ENCODE measurements at places on chromosomes 7 and 10.

DNA sequence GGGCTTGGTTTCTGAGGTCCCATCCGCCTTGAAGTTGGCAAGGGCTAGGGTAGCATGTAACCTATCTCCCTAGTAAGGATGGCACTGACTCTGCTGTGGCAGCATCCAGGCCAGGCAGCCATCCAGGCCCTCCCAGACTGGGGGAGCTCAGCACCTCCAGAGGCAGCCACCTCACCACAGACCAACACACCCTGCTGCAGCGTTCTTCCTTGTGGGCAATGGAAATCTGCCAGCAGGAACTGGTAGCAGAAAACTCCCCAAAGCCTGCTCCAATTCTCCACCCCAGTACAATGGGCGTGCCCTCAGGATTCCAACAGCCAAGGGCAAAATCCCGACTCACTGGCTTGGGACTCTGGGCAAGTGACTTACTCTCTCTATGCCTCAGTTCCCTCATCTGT, 27.5 kb downstream of the DLG5 start:
- no peak for DNase-seq

GRCh38 chr7:3861386-3861785, 560.3 kb downstream of the SDK1 start:
- DNase-seq = no peak

- peak; percentile 43 for DNase-seq
Measured at GRCh38 chr7:12328888-12329770, 74.5 kb downstream of the VWDE start.

DNA sequence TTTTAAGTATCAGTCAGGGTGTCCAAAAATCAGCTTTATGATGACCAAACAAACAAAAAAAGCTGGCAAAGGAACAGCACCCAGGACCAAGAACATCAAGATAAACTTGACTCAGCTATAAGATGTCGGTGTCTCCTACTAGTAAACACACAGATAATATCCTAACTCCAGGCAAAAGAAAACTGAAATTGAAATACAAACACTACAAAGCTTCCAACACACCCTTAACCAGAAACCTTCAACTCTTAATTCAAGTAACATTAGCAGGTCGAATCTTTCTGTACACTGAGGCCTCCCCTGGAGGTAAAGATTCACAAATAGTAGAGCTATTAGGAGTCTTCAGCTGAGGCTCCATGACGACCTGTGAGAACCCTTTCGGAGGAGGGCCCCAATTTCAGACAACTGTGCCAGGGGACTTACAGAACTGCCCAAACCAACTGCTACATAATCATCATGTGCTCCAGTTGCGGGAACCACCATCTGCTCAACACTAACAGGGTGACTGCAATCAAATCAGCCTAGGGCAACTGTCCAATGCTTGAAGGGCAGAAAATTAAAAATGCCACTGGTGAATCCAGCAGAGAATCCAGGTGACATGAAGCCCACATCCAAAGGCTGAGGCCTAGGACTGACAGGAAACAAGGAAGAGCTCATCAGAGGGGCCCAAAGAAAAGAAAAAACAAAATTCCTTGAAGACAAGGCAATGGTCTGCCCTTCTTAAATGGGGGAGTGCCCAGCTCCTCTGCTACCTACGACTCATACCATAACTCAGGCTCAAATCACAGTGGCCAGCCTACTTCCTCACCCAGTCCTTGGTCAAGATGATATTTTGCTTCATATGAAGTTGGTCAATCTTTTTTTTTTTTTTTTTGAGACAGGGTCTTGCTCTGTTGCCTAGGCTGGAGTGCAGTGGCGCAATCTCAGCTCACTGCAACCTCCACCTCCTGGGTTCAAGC, 20.0 kb downstream of the XPNPEP1 start:
- DNase-seq = no peak

DNA sequence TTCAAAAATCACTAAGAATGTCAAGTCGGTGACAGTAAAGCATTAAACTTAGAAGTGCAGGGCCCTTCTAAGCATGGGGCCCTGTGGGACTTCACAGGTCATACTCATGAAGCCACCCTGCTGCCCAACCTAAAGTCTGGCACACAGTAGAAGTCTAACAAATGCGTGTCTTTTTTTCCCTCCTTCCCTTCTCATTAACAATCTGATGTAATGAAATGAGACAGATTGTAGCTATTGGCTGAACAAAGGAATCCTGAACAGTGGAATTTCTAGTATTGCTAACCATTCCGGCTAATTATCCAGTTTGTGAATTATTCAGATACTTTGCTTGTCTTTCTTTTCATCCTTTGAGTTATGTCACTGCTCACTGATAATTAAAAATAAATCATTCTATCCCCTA, 369.9 kb downstream of the WDR11 start:
- no peak for DNase-seq

DNA sequence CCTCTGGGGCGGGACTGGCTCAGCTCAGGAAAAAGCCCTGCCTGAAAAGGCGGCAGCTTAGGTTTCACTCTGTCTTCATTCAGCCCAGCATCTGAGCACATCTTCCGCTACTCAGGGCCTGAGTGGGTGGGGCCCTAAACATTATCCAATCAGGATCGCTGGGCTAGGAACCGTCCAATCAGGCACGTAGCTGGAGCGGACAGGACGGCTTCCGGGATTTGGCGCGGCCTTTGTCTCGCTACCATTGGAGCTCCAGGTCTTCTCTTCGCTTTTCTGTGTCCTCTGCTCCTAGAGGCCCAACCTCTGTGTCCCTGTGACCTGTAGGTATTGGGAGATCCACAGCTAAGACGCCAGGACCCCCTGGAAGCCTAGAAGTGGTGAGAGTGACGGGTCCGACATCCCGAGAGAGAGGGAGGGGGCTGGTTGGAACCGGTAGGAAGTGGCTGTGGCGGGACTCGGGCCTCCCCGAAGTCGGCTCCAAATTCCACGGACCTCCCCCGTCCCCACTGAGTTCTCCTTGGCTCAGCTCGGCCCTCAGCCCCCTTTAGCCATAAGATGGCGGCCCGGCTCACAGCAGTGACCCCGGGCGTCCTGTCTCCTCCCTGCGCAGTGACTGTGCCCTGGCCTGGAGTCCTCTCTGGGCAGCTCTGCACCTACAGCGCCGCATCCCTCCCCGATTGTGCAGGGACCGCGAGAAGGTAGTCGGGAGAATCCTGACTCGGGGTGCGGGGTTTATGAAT, 99.1 kb downstream of the ZNF680 start:
- no peak for DNase-seq

GRCh38 chr10:113274176-113274829, 278.6 kb upstream of the HABP2 start:
- no peak for DNase-seq

- no peak for DNase-seq
Measured at GRCh38 chr7:158556721-158557440, 30.7 kb downstream of the PTPRN2 start.

GRCh38 chr10:114281006-114281405, 42.0 kb downstream of the VWA2 start:
- DNase-seq = no peak

DNA sequence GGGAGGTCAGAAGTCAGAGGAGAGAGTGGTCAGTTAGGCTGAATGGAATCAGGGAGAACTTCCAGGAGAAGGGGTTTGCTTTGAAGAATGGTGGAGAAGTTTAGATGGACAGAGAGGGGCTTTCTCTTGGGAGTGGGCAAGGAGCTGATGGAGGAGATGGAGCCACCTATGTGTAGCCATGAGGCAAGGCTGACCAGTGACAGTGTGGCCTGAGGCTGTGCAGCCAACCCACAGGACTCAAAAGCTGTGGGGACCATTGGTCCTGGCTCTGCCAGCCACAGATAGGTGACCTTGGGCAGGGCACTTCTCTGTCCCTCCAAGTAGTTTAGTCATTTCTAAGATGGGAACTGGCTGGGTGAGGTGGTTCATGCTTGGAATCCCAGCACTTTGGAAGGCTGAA, 18.7 kb downstream of the NEURL1 start:
- DNase-seq = no peak

DNA sequence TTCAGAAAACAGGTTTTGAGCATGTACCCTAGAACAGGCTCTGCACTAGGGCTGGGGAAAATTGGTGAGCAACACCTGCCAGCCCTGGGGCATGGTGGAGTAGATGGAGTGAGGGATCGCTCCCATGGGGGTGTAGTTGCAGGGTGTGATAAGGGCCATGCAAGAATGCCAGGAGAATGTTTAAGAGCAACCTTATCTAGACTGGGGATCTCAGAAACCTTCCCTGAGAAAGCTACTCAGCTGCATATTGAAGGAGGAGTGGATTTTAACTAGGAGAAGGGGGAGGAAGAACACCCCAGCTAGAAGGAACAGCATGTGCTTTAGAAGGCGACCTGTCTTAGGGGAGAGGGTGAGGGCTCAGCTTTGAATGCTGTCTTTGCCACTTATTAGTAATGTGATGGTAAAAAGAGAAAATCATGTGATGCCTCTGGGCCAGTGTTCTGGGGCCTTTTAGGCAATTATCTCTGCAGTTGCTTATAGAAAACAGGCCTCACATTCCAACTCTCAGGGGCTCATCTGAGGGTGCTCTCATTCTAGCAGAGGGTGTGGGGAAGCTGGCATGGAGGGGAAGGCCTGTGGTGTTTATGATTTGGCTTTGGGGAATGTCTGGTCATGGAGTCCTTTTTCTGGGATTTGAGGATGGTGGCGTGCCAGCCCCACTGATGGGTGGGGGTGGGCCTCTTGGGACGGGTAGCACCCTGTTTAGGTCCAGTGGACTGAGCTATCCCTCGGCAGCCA, 225.4 kb downstream of the BMPER start:
- no peak for DNase-seq

GRCh38 chr7:117774943-117775342, 98.3 kb downstream of the CTTNBP2 start:
- DNase-seq = no peak

GRCh38 chr10:85661123-85661522, 705.5 kb downstream of the GRID1 start:
- DNase-seq = no peak

DNA sequence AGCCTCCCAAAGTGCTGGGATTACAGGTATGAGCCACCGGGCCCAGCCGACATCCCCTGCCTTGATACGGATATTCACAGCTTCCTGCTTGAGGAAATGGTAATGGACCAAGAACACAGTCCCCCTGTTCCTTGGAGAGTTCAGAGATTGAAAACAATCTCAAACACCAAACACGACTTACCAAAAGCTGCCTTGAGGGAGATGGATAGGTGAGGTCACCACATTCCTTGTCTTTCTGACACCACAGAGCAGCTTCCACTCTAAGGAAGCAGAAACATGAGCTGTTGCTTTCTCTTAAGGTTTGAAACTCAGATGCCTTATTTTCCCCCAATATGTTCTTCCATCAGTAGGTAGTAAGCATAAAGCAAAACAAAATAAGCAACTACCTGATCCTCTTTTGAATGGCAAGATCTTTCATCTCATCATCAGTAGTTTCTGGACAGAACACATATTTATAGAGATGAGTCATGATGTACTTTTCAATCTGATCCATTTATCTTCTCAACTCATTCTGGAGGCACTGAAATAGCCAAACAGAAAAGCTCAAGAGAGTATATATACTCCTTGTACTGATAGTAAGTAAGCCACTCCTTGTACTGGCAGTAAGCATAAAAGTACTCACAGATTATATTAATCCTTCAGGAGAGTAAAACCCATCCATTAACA, 199.1 kb upstream of the KCTD7 start:
- no peak for DNase-seq

DNA sequence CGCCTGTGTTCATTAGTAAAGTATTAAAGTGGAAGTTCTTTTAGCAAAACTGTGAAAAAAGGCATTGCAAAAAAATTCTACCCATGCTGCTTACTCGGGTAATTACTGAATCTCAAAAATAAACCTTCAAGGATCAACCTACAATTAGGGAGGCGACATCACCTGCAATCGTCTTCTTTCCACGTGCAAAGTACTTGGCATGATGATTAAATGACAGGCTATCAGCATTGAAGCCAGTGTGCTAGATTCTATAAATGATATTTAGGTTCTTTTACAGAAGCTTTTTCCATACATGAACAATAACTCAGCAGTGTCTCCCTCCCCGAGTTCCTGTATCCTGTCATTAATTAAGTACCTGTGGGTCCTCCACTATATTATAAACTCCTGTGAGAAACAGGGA, 105.8 kb downstream of the SFMBT2 start:
- no peak for DNase-seq

GRCh38 chr7:4711634-4712033, 29.5 kb downstream of the FOXK1 start:
- DNase-seq = no peak

DNA sequence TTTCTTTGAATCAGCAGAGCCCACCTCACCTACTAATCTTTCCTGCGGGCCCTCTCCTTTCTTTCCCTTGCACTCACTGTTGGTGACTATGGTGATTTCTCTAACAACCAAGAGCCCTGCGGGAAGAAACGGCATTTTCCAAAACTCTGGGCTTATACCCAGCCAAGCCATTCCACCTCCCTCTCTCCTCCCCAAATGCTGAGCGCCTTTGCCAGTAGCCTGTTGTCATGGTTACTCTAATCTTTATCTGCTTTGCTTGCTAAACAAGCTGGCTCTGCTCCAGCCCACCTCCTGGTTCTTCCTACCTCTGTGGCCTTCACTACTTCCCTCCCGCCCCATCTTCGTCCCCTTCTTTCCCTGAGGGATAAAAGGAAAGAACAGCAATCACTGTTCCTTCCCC, 86.7 kb downstream of the DGKI start:
- no peak for DNase-seq

DNA sequence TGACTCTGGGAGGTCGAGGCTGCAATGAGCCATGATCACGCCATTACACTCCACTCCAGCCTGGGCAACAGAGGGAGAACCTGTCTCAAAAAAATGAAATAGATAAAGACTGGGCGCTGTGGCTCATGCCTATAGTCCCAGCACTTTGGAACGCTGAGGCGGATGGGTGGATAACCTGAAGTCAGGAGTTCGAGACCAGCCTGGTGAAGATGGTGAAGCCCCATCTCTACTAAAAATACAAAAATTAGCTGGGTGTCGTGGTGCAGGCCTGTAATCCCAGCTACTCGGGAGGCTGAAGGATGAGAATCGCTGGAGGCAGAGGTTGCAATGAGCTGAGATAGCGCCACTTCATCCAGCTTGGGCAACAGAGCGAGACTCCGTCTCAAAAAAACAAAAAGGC, 1.1 kb upstream of the DDX21 start:
- no peak for DNase-seq

DNA sequence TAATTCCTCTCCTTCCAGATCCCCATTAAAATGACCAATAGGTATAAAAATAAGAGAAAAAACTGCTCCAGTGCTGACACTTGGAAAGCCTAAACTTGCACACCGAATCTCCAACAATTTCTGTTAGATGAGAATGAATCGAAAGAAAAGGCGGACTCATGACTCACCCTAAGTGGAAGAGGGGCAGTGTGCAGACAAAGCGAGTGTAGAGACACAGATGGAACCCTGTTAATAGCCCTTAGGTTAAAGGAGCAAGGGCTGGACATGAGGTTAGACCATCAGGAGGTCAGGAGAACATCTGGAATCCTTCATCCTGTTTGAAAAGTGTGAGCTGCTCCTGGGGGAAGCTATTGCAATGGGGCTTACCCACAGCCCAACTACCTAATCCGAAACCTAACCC, 103.4 kb upstream of the GLI3 start:
- DNase-seq = no peak

GRCh38 chr7:31442626-31443025, 71.3 kb upstream of the ITPRID1 start:
- DNase-seq = no peak

GRCh38 chr7:137967143-137968018, 34.5 kb downstream of the CREB3L2 start:
- DNase-seq = no peak
